ENCODE measurements at places on chromosomes 16 and 17. TPM values are rescaled to one million over a fixed set of nuclear protein-coding genes. Genes with fewer than 3 reads are reported as not detected.

The DHRS7C gene
- not detected for total RNA-seq

The DNAI2 gene
- total RNA-seq = not detected

The LHX1 gene
- total RNA-seq = not detected

The DBF4B gene
- 11.6 TPM for total RNA-seq

The CNGB1 gene
- not detected for total RNA-seq

The GNAO1 gene
- 1.6 TPM for total RNA-seq

The GJC1 gene
- 0.86 TPM for total RNA-seq

The GPRC5B gene
- total RNA-seq = not detected

The CACNG1 gene
- total RNA-seq = not detected

The NAGS gene
- 2.4 TPM for total RNA-seq

DNA sequence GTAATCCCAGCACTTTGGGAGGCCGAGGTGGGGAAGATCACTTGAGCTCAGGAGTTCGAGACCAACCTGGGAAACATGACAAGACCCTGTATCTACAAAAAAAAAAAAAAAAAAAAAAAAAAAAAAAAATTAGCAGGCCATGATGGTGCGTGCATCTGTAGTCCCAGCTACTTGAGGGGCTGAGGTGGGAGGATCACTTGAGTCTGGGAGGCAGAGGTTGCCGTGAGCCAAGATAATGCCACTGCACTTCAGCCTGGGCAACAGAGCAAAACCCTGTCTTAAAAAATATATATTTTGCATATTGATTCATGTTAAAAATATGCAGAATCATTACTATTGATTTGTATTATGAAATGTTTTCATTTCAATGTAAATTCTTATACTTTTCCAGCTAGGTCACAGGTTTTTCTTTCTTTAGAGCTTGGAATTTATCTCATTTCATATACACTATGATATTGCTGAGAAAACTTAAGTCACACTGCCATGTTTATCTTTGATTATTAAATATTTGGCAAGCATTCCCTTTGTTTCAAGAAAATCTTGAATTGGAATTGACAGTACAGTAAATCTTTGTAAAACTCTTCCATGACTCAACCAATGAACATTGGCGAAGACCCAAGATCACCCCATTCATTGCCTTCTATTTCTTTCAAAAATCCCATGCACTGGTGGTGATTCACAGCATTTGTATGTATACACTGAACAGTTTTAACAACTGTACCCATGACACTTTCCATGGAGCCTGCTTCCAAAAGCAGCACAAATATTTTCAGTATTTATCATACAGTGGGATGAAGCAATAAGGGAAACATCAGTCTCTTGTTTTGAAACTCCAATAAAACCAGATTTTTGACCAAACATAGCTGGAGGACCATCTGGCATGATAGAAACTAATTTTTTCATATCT is 83.5 kb upstream of the TNRC6A start:
- no peaks in the 10 kb centered on the region for H3K36me3 ChIP-seq
- DNase-seq = no peak
- H3K27me3 ChIP-seq = no peaks in the 10 kb centered on the region
- H3K4me3 ChIP-seq = no peak overlapping the region
- no peak overlapping the region for H3K27ac ChIP-seq

- H3K4me1 ChIP-seq = peaks cover 20% of the 10 kb centered on the region
- peak; percentile 86 for DNase-seq
- H3K36me3 ChIP-seq = peaks cover under 1% of the 10 kb centered on the region
- H3K27ac ChIP-seq = peak overlapping the region; percentile 94
Measured at GRCh38 chr17:73192206-73192893, 505 bp upstream of the COG1 start.

GRCh38 chr16:67248401-67249177 is at the start of gene SLC9A5:
Gene SLC9A5 (plus strand): TSS chr16:67248979. CDS start chr16:67249015, 36 bp downstream.
- H3K4me1 ChIP-seq = peaks cover 57% of the 10 kb centered on the region
- H3K27me3 ChIP-seq = no peaks in the 10 kb centered on the region
- peak within 1 kb of the TSS; percentile 88 for H3K4me3 ChIP-seq
- H3K27ac ChIP-seq = peak within 1 kb of the TSS; percentile 61
- peak; percentile 76 for DNase-seq

DNA sequence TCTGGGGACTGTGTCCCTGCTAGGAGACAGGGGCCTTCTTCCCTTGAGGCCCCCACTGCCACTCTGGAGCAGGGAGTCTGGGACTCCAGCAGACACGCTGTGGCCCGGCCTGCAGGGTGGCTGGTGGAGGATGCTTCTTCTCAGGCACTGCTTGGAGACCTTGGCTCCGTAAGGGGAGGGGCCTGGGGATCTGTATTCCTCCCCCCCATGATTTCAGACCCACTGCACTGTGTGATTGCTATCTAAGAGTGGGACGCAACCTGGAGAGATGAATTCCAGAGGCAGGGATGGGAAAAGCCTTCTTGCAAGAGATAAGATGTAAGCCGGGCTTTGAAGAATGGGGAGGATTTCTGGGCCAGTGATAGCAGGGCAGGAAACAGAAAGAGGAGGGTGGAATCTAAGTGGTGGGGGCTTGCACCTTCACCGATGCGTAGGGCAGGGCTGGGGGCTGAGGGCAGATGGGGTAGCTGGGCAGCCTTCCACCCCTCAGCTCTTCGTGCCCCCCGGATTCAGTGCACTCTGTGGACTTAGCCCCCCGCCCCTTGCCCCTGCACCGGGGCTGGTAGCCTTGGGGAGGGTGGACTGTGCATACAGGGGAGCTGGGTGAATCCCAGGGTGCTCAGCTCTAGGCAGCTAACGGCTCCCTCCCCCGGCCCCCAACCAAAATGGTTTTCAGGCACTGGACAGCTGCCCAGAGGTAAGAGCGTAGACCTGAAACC is 5.2 kb upstream of the GSE1 start:
- DNase-seq = no peak
- H3K4me1 ChIP-seq = peaks cover 32% of the 10 kb centered on the region
- H3K27ac ChIP-seq = no peak overlapping the region
- H3K4me3 ChIP-seq = peak overlapping the region; percentile 37
- no peaks in the 10 kb centered on the region for H3K36me3 ChIP-seq

- DNase-seq = no peak
- H3K27ac ChIP-seq = no peak overlapping the region
- no peaks in the 10 kb centered on the region for H3K4me1 ChIP-seq
- no peaks in the 10 kb centered on the region for H3K36me3 ChIP-seq
- no peak overlapping the region for H3K4me3 ChIP-seq
Measured at GRCh38 chr17:41406205-41406604, 8.8 kb upstream of the KRT31 start.

GRCh38 chr17:77854083-77854758 is 104.3 kb upstream of the TNRC6C start:
- no peak overlapping the region for H3K4me3 ChIP-seq
- H3K27me3 ChIP-seq = no peaks in the 10 kb centered on the region
- no peak for DNase-seq
- no peaks in the 10 kb centered on the region for H3K4me1 ChIP-seq
- H3K36me3 ChIP-seq = no peaks in the 10 kb centered on the region
- no peak overlapping the region for H3K27ac ChIP-seq

DNA sequence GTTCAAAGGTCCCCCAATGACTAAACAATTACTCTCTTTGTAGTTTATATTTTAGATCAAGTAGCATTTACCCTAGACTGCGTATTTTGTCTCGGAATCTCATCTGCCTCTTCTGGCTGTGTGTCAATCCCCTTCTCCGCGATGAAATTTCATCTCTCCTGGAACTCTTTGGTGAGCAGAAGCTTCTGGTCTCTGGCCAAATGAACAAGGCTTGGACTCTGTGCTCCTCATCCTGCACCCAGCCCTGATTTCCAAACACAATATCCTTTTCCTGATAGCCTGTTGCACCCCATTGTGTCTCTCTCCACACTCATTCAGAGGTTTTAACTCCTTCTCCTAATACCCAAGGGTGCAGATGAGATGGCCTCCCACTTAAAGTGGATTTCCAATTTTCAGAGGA is 609.4 kb upstream of the CDH5 start:
- H3K4me1 ChIP-seq = no peaks in the 10 kb centered on the region
- no peak overlapping the region for H3K4me3 ChIP-seq
- 0 out of 2 replicates have a peak, but pooled peaks cover 2% of the 10 kb centered on the region for H3K27me3 ChIP-seq
- DNase-seq = no peak
- no peak overlapping the region for H3K27ac ChIP-seq

- no peak overlapping the region for H3K27ac ChIP-seq
- no peak overlapping the region for H3K4me3 ChIP-seq
- no peaks in the 10 kb centered on the region for H3K36me3 ChIP-seq
Measured at GRCh38 chr17:29045734-29046472, 3.0 kb downstream of the PIPOX start.

DNA sequence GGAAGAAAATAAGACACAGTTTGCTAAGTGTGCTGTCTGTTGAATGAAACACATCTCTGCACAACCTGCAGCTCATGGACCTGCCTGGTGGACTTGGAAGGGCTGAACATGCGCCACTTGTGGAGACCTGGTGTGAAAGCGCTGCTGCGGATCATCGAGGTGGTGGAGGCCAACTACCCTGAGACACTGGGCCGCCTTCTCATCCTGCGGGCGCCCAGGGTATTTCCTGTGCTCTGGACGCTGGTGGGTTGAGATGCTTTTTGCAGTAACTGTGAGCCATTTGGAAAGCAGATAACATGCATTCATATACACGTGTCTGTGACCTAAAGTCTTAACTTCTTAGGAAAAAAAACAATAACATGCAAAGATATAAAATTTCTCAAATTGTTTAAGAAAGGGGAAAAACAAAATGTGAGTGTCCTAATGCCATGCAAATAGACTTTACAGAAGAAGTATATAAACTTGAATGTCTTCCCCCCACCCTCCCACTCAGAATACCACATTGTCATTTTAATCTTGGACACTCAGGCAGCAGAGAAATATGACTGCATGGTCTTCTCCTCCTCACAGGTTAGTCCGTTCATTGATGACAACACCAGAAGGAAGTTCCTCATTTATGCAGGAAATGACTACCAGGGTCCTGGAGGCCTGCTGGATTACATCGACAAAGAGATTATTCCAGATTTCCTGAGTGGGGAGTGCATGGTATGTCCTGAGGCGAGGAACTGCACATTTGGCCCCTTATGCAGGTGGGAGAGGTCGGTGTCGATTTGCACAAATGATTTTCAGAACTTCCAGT is 65.6 kb downstream of the SEC14L1 start:
- H3K4me3 ChIP-seq = no peak overlapping the region
- peaks cover 28% of the 10 kb centered on the region for H3K4me1 ChIP-seq
- no peak overlapping the region for H3K27ac ChIP-seq
- no peak for DNase-seq
- H3K36me3 ChIP-seq = peaks cover 21% of the 10 kb centered on the region
- no peaks in the 10 kb centered on the region for H3K27me3 ChIP-seq

- no peak overlapping the region for H3K27ac ChIP-seq
- H3K27me3 ChIP-seq = no peaks in the 10 kb centered on the region
- no peak overlapping the region for H3K4me3 ChIP-seq
- H3K36me3 ChIP-seq = no peaks in the 10 kb centered on the region
- peaks cover 12% of the 10 kb centered on the region for H3K4me1 ChIP-seq
Measured at GRCh38 chr16:49492896-49493626, 119.5 kb downstream of the C16orf78 start.

- H3K36me3 ChIP-seq = peaks cover 26% of the 10 kb centered on the region
- H3K27ac ChIP-seq = peak within 1 kb of the TSS; percentile 81
- peak; percentile 96 for DNase-seq
- no peaks in the 10 kb centered on the region for H3K27me3 ChIP-seq
Measured at GRCh38 chr17:7561589-7562207, at the start of gene SENP3. Gene SENP3 (plus strand): TSS chr17:7561919. CDS start chr17:7563077, 1,158 bp downstream.

DNA sequence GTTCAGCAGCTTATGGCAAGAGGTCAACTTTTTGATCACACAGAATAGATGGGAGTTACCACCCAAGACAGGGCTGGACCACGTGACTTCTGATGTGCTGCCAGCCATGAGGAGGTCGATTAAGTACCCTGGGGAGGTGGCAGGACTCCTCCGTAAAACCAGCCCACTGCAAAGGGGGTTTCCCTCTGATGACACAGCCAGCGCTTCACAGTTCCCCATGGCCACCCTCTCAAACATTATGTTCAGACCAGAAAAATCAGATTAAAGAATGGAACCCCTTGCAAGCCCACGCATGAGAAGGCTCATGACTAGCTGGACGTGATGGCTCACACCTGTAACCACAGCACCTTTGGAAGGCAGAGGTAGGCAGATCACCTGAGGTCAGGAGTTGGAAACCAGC is 222.9 kb downstream of the CPPED1 start:
- no peak for DNase-seq
- H3K4me1 ChIP-seq = no peaks in the 10 kb centered on the region
- H3K4me3 ChIP-seq = no peak overlapping the region
- no peak overlapping the region for H3K27ac ChIP-seq
- H3K27me3 ChIP-seq = no peaks in the 10 kb centered on the region

- H3K4me1 ChIP-seq = peaks cover 13% of the 10 kb centered on the region
- no peak overlapping the region for H3K4me3 ChIP-seq
- H3K27ac ChIP-seq = no peak overlapping the region
Measured at GRCh38 chr16:28326881-28327610, 34.7 kb downstream of the SBK1 start.

DNA sequence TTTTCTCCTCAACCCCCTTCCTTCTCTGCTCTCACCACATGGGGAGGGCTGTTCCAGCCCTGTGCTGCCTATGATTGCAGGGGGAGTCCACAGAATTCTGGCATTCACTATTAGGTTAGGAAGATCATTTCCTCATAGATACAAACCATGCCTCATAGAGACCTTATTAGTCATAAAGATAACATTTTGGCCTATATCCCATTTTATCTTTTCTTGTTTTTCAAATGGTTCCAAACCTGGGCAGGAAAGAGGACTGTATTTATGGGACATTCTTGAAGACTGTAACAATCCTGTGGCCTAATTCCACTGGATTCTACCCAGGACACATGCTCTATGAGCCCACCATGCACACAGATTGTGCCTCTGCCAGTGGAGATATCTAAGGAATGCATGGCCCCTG is 51.7 kb downstream of the ASIC2 start:
- no peak overlapping the region for H3K4me3 ChIP-seq
- H3K36me3 ChIP-seq = no peaks in the 10 kb centered on the region
- DNase-seq = no peak
- H3K4me1 ChIP-seq = no peaks in the 10 kb centered on the region
- no peaks in the 10 kb centered on the region for H3K27me3 ChIP-seq

DNA sequence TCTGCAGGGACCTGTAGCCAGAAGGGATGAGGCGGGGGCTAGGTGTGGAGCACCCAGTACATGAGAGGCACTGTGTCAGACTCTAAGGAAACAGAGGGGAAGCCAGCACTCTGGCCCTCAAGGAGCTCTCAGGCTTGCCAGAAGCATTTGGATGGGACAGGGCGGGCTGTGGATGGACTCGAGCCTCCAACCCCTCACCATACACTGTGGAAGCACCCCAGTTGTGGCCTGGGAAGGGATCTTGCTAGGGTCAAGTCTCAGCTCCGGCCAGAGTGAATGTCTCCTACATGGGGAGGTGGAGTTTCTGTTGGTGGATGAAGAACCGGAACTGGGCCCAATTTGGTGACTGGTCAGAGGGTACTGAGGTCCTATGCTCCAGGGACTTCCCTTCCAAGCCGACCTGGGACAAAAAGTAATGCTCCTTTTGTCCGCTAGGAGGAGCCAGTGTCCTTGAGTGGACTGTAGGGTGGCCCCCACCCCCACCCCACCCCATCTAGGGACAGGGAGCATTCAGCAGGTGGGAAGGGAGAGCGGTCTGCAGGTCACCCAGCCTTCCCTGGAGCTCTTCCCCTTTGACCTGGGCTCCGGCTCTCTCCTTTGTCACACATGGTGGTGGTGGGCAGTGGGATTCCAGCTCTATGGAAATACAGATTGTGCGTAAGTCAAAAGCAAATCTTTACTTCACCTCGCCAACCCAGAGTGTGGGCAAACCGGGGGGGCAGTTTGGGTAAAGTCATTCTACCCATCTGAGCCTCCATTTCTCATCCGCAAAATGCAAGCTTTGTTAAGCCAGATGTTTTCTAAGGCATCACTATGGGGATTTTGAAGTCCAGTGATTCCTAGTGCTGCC is 20.4 kb upstream of the PHB1 start:
- DNase-seq = peak; percentile 86
- H3K4me1 ChIP-seq = no peaks in the 10 kb centered on the region
- no peaks in the 10 kb centered on the region for H3K27me3 ChIP-seq
- no peak overlapping the region for H3K4me3 ChIP-seq

- no peaks in the 10 kb centered on the region for H3K36me3 ChIP-seq
- H3K27me3 ChIP-seq = no peaks in the 10 kb centered on the region
- no peaks in the 10 kb centered on the region for H3K4me1 ChIP-seq
Measured at GRCh38 chr17:47774331-47774730, 41.3 kb downstream of the TBX21 start.

All from Karpas-422 (cell line).